DMS153 (cell line): ENCODE measurements at places on chromosomes 3 and 15.

GRCh38 chr3:156664831-156665178 lies 9.6 kb upstream of the TIPARP start:
- no peak for DNase-seq

GRCh38 chr3:113354307-113354706 lies 87.0 kb downstream of the CFAP44 start:
- no peak for DNase-seq

GRCh38 chr3:173733029-173733652 lies 335.6 kb downstream of the NLGN1 start:
- no peak for DNase-seq

- DNase-seq: no peak
Measured at GRCh38 chr3:107325446-107325845, 51.8 kb upstream of the CCDC54 start.

DNA sequence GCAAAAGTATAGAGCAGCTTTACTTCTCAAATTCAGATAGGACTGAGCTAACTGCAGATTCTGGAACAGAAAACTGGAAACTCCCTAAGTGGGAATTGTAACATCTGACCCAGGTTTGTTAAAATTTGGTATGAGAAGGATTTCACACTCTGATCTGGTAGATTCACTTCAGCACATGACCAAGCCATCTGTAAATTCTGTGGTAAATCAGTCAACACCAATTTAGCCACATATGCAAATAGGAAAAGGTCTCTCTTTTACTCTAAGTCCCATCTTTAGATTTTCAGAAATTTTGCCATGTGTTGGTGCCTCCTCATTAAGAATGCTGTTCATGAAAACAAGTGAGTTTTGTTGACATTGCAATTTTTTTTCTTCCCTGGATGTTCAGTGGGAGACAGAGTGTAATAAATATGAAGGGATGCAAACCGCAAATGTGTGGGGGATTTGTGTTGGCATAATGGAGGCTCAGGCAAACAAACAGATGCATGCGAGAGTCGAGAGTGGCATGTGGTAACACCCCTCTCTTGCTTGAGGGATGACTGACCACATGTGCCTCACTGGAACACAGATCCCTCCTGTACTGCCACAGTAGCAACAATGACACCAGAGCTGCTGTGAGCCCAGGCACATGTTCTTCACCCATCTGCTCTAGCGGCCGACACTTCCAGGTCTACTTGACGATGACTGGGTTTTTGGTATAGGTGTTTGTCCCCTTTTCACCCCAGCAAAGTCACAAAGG lies 146.6 kb downstream of the FEZF2 start:
- DNase-seq: no peak
